ENCODE measurements at places on chromosomes 4 and X.
A peak's percentile ranks its signal among the peaks of the same experiment; 100 is the strongest.

GRCh38 chr4:181659202-181659601, 584.0 kb upstream of the TENM3 start:
- no peak for DNase-seq

- no peak for DNase-seq
Observed at GRCh38 chr4:90441770-90442169, 314.6 kb downstream of the CCSER1 start.

- DNase-seq: no peak
Observed at GRCh38 chr4:156762851-156763250, 208.7 kb downstream of the PDGFC start.

DNA sequence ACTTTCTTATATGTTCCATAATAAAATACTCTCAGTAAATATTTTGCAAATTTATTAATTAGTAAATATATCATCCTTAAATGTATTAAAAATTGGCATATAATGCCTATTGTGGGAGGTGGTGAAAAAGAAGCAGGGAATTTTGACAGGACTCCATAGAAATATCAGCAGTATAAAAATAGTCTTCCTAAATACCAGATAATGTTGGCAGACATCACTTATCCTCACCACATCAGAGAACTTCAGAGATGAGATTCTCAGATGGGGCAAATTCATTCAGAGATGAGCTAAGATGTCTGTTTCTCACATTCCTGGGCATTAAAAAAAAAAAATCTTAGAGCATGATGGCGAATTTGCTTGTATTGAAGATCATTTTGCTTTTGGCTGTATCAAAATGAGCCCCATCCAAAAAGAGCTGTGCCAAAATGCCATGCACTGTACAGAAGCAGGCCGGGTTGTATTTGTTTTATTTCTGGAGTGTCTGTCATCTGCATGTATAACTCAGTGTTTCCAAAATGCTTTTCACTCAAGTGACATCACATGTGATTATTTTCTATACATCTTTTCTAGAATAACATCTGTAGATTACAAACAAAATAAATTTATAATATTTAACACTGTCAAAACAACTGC, 41.7 kb downstream of the ATP8A1 start:
- DNase-seq: no peak

DNA sequence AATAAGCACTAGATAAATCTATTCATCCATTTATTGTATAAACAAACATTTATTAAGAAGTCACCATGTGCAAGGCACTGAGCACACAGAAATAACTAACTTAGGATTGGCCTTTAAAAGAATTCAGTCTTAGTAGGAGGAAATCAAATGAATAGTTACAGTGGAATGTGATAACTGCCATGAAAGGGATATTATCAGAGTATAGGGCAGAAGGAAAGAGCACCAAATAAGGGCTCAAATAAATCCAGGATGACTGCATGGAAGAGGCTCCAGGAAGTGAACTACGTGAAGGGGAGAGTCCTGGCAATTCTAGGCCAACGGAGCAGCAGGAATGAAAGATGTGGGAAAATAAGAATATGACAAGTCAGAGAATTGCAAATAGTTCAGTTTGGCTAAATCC, 406.0 kb downstream of the INPP4B start:
- DNase-seq: no peak

GRCh38 chr4:38623260-38623659, 40.7 kb upstream of the KLF3 start:
- DNase-seq: no peak

DNA sequence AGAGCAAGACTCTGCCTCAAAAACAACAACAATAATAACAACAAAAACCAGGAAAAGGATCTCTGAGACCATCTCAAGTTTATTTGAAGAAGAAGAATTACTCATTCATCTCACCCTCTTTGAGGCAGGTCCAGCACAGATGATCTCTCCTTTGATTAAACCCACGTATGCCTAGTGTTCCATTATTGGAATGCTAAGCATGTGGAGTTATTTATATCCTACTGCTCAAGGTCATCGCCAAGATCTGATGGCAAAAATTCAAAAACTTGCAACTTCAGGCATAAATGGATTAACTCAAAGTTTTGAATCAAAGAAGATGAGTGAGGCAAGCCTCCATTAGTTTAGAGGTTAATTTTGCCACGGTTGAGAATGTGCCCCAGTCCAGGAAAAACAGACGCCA, 184.2 kb downstream of the DHRSX start:
- DNase-seq: no peak

DNA sequence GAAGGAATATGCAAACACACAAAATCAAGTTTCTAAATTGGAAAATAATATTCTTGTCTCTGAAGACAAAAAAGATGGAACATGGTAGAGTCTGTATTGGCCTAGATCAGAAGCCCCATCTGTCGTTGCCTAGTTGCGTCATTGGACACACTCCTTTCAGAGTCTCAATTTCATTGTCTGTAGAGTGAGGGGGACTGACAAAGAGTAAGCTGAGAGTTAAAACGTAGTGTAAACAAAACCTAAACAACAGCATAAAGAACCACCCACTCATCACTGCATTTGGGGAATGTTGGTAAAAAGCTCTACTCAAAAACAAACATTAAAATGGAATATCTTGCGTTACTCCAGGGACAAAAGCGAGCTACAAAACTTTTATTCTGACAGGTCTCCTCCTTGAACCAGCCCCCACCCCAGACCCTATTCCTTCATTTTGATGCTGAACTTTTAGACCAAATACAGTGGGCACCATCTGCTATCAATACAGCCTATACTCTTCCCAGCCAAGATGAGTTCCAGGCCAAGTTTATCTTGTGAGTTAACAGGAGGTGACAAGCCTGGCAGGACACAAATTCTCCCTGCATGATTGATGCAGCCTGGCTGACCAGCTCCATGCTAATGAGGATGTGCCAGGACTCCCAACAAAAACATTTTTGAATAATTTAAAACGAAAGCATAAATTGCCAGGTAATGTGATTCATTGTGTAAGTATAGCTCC, 125.2 kb downstream of the COL25A1 start:
- no peak for DNase-seq

DNA sequence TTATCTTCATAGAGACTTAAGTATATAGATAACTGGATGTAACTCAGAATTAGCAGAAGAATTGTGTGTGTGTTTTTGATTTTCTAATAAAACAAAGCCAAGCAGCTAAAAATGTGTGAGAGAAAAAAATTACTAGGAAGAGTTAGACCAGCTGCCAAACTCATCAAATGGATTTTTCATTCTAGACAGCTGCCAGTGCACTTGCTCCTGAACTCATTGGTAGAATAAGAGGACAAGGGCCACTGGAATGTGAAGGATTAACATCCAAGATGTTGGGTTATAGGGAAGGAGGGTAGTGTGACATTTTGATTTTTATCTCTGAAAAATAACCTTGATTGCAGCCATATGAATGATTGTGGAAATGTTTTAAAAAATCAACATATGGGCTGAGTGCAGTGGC, 49.7 kb downstream of the EGF start:
- no peak for DNase-seq

DNA sequence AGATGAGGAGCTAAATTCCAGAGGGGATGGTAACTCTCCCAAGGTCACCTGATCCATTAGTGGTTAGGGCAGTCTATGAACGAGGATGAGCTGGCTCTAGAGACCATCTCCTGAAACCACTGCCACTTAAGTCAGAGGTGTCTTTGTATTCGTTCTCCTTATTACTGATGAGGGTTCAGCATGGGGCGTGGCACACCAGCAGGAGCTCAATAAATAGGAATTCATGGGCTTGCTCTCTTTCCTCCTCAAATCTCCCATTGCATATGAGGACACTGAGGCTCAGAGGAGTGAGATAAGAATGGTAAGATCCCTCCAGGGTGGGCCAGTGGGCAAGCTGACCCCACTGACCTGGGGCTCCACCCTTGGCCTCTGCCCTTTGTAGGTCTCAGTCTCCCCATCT, 1.7 kb upstream of the GATA1 start:
- DNase-seq: no peak

GRCh38 chrX:46152756-46153155, 392.5 kb downstream of the ZNF674 start:
- no peak for DNase-seq

DNA sequence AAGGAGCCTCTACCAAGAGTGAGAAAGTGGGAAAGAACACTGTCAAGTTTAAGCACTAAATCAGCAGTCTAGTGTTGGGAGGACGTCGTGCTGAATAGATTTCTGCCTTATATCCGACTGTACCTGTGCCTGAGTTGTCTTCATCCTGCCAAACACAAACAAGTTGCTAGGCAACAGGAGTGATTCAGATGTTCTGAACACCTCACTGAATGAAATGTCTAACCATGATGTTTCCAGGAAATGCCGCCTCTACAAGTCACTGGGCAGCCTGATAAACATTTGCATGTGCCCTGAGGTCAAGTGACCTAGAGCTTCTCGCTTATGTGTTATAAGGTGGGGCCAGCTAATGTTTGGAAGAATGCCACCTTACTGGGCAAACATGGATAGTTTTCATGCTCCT, 37.9 kb downstream of the SGMS2 start:
- DNase-seq: no peak

DNA sequence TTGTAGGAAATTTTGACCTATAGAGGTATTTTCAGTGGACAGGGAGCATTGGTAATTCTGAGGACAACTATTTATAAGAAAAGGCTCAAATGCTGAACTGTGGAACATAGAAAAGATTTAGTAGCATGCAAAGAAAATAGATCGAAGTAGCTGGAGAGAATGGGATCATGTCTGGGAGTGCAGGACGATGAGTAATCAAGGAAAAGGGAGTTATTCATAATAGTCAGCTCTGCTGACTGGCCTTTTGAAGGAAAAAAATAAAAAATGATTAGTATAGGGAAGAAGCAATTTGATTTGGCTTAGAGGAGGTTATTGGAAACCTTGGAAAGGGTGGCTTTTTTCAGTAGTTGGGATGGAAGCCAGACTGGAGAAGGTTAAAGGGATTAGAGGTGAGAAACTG, 22.9 kb upstream of the ANK2 start:
- no peak for DNase-seq

DNA sequence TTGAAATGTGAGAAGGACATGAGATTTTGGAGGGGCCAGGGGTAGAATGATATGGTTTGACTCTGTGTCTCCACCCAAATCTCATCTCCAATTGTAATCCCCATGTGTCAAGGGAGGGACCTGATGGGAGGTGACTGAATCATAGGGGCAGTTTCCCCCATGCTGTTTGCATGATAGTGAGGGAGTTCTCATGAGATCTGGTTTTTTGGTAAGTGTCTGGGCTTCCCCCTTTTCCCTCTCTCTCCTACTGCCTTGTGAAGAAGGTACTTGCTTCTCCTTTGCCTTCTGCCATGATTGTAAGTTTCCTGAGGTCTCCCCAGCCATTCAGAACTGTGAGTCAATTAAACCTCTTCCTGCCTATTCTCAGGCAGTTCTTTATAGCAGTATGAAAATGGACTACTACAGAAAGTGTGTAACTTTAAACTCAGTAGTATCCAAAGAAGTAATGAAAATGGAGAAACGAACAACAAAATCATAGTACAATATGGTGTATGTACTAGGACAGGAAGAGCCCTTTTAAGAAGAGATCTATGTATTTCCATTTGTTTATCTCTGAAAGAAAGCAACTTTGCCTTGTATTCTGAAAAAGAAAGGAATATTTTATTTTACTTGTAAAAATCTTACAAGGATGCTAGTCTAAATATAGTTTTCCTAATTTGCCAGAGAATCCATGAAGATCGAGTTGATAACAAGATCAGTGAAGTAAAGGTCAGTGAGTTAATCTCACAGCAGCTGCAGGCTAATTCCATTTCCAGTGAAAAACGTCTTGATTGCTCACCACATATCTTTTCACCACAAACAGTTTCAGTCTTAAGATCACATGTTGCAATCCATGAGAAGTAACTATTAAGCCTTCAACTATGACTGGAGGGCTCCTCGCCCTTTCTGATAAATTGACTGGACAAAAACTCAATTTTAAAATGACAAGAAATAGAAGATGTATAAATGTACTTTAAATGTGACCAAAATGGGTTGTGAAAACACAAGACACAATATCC, 20.5 kb downstream of the PKD2 start:
- DNase-seq: no peak

DNA sequence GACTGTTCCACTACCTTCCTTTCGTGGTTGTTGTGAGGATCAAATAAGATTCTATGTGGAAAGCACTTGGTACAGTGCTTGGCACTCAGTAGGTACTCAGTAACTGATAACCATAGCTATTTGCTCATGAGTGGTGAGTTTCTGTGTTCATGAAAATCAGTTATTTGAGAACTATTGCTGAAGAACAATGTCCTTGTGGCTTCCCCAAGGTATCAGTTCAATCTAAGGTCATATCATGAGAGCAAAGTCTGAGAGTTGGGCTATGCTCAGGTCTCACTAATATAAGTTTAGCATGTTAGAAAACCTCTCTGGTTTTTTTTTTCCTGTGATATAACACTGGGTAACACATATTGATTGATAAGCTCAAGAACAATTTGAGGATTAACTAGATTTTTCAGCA, 147.8 kb downstream of the GRIA3 start:
- DNase-seq: no peak

GRCh38 chr4:149112109-149112508, 669.9 kb upstream of the NR3C2 start:
- no peak for DNase-seq

DNA sequence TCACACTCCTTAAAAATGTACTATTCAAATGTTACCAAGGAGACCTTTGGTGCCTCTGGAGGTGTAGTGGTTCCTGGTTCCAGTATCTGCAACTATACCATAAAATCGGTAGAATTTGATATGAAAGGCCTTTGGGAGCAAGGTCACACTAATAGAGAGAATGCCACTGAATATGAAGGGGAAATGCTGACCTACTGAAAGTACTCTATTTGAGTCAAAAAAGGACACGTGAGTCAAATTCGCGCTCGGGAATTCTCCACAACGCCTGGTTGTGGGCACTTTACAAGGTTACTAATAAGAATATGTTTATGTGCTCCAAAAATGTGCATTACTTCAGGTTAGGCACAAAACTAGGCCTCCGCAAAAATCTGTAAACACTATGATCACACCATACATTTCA, 39.5 kb upstream of the RELL1 start:
- DNase-seq: no peak

- peak; percentile 52 for DNase-seq
Observed at GRCh38 chr4:189792924-189793618, 147.6 kb upstream of the FRG1 start.

GRCh38 chr4:55822329-55822728, 2.7 kb downstream of the EXOC1L start:
- DNase-seq: no peak

DNA sequence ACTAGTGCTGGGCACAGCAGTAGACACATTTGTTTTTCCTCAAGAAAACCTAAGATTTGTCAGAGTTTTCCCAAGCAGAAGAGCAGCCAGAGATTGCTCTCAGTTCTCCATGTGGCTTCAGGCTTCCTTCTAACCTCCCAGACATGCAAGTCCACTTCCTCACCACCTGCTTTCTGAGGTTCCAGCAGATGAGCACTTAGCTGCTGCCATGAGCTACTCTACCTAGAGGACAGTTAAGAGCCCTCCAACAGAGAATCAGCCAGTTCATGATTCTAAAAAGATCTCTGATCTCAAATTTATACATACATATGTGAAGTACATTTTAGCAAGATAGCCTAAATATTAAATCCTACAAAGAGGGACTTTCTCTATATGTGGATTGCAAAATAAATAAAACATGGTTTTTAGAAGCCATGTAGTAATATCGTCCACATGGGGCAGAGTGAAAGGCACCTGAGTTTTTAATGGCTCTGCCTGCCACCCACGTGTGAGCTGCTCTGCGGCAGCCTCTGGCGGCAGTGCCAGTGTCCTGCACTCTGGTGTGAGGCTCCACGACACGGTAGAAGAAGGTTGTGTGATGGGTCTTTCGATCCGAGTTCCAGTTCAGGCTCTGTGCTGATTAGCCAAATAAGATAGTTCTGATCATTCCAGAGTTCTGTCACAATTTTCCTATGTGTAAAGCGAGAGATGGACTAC, 10.3 kb downstream of the CYP4V2 start:
- DNase-seq: peak; percentile 53

- DNase-seq: no peak
Observed at GRCh38 chrX:50206753-50207152, 2.2 kb downstream of the CCNB3 start.
